ENCODE measurements at places on chromosomes 1 and 21.

GRCh38 chr1:20439282-20439681 lies 46.7 kb downstream of the CAMK2N1 start:
- DNase-seq: no peak

DNA sequence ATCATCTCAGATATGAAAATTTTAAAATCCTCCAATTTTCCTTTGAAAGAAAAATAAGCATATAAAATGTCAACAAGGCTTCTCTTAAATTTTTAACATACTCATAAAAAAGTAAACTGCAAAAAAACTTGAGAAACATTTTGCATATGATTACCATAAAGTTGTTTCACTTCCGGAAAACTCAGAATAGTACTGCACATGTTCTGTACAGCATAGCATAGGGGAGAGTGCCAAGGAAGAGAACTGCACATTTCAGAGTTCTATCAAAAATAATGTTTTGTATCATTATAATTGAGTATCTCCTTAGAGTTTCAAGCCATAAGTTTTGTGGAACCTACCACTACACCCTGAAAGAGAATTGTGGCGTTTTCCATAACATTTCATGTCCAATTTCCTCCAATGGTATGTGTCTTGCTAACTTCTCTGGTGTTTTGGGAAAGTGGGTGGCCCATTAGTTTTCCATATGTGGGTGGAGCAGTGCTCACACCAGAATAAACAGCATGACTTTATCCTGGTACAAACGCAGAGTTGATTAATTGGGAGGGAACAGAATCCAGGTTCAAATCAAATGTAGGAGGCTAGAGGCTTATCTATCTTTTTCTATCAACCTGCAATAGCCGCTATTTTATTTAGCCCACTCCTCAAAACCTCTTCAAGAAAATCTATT lies 430.9 kb downstream of the LMO4 start:
- no peak for DNase-seq

GRCh38 chr1:102967786-102968185 lies 140.5 kb downstream of the COL11A1 start:
- no peak for DNase-seq

- no peak for DNase-seq
These were observed 28.7 kb downstream of the KCNN3 start for GRCh38 chr1:154841384-154841783.

- DNase-seq: no peak
These were observed 11.7 kb upstream of the MYOCOS start for GRCh38 chr1:171610385-171610784.

DNA sequence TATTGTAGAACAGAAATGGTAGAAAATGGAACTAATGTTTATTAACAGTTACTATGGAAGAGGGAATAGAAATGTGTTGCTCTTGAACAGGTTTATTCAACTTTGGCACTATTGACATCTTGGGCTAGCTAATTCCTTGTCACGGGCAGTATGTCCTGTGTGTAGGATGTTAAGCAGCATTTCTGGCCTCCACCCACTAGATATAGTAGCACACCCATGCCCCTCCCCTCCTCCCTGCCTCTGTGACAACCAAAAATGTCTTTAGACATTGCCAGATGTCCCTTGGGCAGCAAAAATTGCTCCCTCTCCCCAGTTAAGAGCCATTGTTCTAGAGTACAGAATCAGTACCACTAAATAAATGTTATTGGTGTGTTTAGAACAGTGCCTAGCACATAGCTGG lies 91.4 kb upstream of the TPTE start:
- DNase-seq: no peak

DNA sequence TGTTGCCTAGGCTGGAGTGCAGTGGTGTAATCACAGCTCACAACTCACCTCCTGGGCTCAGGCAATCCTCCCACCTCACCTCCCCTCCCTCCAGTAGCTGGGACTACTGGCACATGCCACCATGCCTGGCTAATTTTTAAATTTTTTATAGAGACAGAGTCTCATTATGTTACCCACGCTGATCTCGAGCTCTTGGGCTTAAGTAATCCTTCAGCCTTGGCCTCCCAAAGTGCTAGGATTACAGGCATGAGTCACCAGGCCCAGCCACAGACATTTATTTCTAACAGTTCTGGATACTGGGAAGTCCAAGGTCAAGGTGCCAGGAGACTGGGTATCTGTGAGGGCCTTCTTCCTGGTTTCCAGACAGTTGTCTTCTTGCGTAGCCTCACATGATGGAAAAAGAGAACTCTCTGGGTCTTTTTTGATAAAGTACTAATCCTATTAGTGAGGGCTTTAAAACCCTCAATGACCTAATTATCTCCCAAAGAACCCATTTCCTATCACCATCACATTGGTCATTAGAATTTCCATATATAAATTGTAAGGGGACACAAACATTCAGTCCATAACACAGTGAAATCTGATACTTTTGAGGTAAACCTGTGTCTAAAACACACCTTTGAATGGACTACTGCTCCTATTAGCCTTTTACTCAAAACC lies 67.9 kb downstream of the PHACTR4 start:
- no peak for DNase-seq

DNA sequence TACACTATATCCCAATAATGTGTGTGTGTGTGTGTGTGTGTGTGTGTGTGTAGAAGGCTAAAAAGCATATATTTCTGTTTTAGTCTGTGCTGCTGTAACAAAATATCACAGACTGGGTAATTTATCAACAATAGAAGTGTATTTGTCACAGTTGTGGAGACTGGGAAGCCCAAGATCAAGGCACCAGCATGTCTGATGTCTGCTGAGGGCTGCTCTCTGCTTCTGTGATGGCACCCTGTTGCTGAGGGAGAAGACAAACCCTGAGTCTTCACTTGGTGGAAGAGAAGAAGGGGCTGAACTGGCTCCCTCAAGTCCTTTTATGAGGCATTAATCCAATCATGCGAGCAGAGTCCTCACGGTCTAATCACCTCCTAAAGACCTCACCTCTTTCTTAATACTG lies 23.0 kb upstream of the RAB4A start:
- DNase-seq: no peak

GRCh38 chr1:231706934-231707333 lies 80.3 kb downstream of the DISC1 start:
- no peak for DNase-seq

DNA sequence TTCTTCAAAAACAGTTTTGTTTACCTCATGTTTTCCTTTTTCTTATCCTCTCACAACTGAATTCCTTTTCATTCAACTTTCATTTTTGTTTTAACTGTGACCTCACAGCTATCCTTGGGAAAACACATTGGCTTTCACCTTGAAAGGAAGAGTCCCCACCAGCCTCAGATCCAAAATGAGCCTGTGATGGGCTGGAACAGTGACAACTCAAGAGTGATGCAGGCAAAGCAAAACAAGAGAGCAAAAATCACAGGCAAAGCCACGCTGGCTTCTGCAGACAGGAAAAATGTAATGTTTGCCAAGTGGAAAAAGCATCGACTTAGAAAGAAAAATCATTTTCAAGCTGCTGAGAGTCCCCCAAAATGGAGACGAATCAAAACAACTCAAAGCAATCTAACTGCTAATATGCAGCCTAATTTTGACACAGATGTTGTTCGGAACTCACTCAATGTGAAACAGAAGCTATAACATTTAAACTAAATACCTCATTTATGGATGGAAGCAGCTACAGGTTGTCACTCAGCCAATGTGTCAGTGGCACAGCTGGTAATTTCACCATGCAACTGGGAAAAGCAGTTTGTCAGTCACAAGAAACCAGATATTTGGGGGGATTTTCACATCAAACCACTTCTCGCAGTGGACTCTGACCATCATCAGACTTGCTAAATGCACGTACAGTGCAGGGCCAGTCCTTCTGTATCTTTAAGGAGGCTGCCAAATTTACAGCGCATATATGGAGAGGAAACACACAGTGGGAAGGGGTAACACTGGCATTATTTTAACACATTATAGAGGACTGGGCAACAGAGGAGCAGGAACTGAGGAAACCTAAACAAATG lies 50.7 kb downstream of the ALG14 start:
- DNase-seq: no peak

- no peak for DNase-seq
These were observed 4.6 kb downstream of the SLC26A9 start for GRCh38 chr1:205938682-205939081.

GRCh38 chr21:21000591-21001175 lies 2.5 kb downstream of the NCAM2 start:
- no peak for DNase-seq

- DNase-seq: no peak
These were observed 86.0 kb upstream of the GNG4 start for GRCh38 chr1:235735621-235736020.

DNA sequence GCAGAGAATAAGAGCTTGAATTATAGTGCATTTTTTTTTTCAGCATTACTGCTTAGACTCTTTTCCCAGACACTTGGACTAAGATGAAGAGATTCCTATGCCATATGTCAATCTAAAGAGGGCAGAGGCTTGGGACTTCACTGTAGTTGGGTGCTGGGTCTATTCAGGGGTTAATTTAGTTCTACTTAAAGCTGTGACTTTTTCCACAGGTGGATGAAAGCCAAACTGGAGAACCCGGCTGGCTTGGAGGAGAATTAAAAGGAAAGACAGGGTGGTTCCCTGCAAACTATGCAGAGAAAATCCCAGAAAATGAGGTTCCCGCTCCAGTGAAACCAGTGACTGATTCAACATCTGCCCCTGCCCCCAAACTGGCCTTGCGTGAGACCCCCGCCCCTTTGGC lies 104.8 kb downstream of the ATP5PO start:
- no peak for DNase-seq

- no peak for DNase-seq
These were observed 11.4 kb downstream of the SOX13 start for GRCh38 chr1:204084247-204084772.

DNA sequence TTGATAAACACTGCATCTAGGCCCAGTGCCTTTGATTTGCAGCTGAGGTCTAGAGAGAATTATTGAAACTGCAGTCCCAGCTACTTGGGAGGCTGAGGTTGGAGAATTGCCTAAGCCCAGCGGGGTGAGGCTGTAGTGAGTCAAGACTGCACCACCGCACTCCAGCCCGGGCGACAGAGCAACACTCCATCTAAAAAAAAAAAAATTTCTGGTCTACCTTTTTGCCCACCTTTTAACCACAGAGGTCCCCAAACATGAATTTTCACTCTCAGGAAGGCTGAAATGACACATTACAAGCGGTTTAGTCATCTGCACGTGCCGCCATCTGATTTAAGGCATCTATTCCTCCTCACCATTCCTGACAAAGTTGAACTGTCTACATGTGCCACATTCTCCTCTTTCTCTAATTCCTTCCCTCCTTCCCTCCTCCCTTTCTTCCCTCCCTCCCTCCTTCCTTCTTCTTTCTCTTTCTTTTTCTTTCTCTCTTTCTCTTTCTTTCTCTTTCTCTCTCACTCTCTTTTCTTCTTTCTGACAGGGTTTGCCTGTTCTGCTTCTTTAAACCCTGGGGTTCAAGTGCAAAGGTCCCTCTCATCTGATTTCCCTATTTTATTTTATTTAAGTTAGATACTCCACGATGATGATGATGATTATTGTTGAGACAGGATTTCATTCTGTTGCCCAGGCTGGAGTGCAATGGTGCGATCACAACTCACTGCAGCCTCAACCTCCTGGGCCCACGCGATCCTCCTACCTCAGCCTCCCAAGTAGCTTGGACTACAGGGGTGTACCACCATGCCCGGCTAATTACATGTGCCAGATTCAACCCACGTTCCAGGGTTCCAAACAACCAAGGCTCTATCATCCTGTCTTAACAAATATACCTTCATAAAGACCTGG lies 3.0 kb upstream of the SOD1 start:
- no peak for DNase-seq

DNA sequence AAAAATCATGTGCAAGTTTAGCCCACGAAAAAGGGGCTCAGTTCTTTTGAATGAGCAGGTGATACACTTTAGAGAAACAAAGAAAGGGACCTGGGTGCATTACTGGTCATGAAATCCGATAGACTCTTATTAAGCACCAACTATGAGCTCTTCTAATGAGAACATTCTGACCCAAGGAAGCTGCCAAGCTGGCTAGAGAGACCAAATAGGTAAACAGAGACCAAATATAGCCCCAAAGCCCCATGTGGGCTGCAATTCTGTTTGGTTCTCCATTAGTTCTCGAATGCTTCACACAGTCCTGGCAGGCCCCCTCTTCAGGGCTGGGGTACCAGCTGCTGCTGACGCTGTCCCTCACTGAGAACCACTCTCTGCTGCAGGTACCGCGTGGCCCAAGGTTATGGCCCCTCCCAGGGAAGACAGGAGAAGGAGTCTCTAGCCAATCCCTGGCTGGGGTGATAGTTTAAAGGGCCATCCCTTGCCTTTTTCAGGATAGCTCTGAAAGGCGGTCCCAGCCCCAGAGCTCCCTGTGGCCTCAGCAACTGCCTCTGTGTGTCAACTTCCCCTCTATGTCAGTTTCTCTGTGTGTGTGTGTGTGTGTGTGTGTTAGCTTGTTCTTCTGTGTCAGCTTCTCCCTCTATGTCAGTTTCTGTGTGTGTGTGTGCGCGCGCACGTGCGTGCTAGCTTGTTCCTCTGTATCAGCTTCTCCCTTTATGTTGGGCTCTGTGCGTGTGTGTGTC lies 7.1 kb upstream of the UBXN10 start:
- DNase-seq: no peak

- DNase-seq: no peak
These were observed 1194.5 kb downstream of the PLA2G4A start for GRCh38 chr1:188023206-188023605.

- DNase-seq: no peak
These were observed 118.9 kb downstream of the ATF6 start for GRCh38 chr1:161885003-161885402.

- DNase-seq: no peak
These were observed 16.1 kb downstream of the WLS start for GRCh38 chr1:68216089-68216772.

DNA sequence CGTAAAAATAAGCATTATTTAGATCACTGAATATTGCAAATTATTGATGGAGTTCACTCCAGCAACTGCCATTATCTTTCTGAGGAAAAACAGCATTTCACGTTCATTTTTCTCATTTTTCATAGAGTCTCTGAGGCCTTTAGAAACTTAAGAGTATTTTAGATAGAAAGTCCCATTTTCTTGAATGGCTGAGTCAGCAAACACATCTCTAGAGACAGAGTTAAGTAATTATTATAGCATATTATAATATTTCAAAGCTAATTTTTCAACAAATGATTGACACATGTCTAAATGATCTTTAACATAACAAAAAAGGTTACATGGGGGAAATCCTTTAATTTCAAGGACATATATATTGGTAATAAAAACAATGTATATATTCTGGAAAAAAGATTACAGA lies 31.8 kb downstream of the RGS18 start:
- DNase-seq: no peak

GRCh38 chr1:223363856-223364684 lies at the start of gene SUSD4:
Gene SUSD4 (minus strand): TSS chr1:223364176. CDS start chr1:223363425, 751 bp downstream.
- DNase-seq: peak; percentile 73

DNA sequence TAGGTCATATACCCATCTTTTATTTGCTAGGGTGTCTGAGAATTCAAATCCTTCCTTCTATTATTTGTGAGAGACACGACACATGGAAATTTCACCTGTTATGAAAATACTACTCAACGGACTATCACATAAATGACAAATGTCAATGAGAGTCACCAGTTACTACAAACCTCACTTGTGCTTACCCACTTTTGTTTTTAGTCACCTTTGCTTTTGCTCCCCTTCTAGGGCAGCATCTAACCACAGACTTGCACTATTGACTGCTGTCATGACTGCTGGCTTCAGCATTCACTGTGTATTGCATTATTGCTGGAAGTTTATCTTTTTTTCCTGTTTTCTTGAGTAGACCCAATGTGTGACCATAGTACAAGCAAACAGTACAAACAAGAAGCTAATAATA lies 1048.0 kb downstream of the PLA2G4A start:
- no peak for DNase-seq
